Posterior vena cava (tissue), 2 donors: ENCODE measurements at places on chromosomes 3 and 15. TPM values are rescaled to one million over a fixed set of nuclear protein-coding genes. Genes with fewer than 3 reads are reported as not detected.

CRYGS gene
- 1.9 TPM for total RNA-seq

CLEC3B gene
- total RNA-seq = 50.0 TPM

BFSP2 gene
- not detected for total RNA-seq

PIERCE2 gene
- 1.8 TPM for total RNA-seq

AQP9 gene
- total RNA-seq = 4.0 TPM

RBM5 gene
- 108 TPM for total RNA-seq

B3GALNT1 gene
- total RNA-seq = 12.7 TPM

COLQ gene
- 2.8 TPM for total RNA-seq

RBP2 gene
- not detected for total RNA-seq

TRIM71 gene
- not detected for total RNA-seq

DNA sequence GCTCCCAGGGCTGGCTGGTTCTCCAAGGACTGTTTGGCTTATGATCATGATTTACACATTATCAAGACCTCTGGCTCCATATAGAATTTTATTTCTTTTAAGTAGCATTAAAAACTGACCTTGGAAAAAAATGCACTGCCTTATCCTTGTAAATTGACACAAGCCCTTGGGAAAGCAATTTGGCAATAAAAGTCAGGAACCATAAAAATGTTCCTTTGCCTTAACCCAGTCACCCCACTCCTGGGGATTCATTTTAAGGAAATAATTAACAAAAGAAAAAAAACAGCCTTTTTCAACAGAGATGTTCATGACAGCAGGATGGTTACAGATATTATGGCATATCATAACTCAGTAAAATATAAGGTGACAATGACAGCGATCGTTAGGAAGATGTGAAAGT lies 51.6 kb upstream of the NR2E3 start:
- no peak for DNase-seq

DNA sequence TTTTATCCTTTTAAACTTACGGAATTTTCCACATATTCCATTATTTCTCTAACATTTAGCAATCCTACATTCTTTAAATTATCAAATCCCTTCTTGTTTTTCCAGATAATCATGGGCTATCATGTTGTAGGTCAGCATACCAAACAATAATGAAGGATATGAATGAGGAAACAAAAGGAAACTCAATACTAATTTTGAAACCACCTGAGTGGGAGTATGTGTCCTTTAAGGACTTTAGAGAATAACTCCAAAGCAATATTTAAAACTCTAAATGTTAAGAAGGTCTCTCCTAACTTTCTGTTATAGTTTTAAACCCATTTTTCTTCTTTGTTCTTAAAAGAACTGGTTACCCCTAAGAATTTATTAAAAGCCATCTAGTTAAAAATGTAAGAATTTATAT lies 43.0 kb downstream of the TP53BP1 start:
- no peak for DNase-seq

DNA sequence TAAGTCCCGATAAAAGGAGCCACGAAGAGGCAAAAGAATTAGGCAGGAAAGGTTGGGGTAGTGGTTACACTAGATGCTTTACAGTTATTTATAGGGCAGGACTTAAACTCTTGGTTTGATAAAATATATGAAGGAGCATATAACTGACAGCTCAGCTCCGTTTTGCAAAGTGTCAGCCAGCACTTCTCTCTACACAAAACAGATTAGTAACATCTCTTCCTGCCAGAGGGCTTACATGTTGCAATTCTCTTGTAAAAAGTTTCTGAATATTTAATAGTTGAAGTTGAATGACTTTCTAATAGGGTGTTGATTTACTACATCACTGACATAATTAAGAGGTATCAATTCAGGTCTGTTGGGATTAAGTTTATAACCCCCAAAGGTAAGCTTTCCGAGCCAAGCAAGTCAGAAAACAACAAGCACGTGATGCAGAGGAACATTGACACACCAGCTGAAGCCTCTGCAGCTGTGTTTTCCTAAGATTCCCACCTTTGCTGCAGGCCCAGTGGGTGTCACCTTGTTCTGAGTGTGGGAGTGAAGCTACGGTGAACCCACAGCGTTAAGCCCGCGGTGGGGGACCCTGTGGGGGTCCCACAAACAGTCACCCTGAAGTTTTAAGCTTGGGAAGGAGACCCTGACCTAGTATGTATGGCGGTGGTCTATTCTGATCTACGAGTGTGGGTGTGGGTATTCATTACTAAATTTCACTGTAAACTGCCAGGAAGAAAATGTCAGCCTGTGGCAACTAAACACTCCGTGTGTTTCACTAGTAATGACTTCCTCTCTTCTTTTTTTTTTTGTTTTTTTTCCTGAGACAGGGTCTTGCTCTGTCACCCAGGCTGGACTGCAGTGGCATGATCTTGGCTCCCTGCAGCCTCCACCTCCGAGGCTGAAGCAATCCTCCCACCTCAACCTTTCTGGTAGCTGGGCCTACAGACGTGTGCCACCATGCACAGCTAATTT lies 22.0 kb upstream of the ATP13A3 start:
- DNase-seq = no peak

DNA sequence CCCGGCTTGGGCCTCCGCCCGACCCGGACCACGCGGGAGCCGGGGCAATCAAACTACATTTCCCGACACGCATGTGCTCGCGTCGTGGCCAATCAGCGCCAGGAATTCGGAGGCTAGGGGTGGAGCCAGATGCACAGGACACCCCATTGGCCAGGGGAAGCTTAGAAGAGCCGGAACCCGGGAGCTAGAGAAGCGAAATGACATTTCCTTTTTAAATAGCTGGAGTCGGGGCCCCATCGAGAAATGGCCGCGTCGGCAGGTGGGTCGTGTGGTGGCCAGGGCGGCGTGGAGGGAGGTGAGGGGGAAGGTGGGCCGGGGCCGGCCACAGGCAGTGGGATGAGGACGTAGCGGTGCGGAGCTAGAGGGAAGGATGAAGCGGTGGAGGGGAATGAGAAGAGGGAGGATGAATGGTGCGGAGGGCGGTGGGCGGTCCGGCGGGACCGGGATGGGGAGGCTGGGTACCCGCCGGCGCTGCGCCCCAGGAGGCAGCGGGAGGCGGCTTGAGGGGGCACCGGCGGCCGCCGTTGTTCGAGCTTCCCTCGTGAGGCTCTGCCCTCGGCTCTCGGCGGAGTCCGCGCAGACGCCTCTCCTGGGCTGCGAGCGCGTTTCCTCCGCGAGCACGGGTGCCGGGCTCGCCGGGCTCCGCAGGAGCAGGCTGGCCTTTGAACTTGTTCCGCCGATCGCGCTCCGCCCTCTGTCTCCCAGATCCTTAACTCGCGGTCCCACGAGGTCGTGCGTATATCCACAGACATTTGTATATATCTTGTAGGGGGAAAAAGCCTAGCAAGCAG lies at the start of gene KBTBD8:
KBTBD8 (plus strand) TSS at position 195 of the 791 bp plus-strand sequence; CDS start at position 244, 49 bp downstream.
- peak; percentile 99 for DNase-seq

DNA sequence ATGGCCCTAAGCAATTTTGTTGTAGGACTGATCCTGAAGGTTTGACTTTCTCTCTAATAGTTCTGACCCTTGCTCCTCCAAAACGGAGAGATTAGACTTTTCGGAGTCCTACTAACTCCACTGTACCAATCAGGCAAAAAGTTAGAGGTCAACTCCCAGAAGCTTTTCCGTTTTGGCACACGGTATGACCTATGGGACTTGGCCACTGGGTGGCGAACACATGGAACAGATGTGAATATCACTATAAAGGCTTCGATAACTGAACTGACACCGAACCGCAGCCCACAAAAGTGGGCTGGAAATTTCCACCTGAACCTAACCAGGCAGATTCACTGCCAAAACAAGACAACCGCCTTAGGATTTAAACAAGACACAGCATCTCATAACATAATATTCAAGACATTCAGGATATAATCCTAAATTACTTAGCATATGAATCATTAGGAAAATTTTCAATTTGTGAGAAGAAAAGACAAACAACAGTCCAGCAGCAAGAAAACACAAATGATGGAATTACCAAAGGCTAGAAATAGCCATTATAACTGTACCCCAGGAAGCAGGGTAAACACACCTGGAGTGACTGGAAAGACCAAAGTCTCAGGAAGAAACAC lies 12.2 kb upstream of the TM2D3 start:
- no peak for DNase-seq

DNA sequence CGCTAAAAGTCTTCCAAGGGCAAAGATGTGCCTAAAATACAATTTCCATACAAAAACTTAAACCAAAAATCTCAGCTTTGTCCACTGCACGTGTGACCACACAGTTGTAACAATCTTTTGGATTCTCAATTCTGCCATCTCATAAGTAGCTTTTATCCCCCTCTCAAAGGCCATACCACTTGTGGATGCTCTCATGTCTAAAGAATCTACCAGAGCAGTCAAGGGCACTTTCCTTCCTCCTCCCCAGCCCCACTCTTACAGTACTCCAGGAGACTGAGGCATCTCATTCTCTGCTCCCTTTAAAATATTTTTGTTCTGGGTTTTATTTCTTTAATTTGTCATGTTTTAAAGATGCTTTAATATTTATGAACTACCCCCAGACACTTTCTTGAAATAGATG lies 102.3 kb upstream of the PFN2 start:
- DNase-seq = no peak

GRCh38 chr15:54803134-54803808 lies 393.5 kb downstream of the RSL24D1 start:
- no peak for DNase-seq

- no peak for DNase-seq
Measured at GRCh38 chr3:194042927-194043326, 93.0 kb upstream of the HES1 start.

GRCh38 chr15:101213147-101213546 lies 38.7 kb downstream of the CHSY1 start:
- DNase-seq = no peak

- no peak for DNase-seq
Measured at GRCh38 chr3:114112696-114113095, 56.2 kb downstream of the QTRT2 start.

GRCh38 chr15:72809329-72809728 lies 25.8 kb upstream of the ADPGK start:
- no peak for DNase-seq

GRCh38 chr3:463252-464192 lies 267.0 kb downstream of the CHL1 start:
- no peak for DNase-seq

DNA sequence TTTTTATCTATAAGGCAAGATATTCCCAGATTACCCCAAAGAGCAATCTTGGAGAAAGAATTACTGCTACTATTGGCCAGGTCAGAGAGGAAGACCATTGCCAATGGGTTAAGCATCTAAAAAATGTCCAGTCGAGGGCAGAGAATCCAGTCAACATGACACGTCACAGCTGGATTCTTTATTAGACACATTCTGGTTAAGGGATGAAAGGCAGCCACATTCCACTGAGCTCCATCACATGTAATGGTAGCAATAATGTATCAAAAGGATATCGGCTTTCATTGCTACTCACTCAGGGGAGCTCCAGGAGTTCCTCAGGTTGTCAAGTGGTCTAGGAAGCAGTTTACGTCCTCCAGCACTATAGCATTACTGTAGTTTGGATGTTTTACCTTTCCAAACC lies 421.1 kb downstream of the PLOD2 start:
- no peak for DNase-seq

DNA sequence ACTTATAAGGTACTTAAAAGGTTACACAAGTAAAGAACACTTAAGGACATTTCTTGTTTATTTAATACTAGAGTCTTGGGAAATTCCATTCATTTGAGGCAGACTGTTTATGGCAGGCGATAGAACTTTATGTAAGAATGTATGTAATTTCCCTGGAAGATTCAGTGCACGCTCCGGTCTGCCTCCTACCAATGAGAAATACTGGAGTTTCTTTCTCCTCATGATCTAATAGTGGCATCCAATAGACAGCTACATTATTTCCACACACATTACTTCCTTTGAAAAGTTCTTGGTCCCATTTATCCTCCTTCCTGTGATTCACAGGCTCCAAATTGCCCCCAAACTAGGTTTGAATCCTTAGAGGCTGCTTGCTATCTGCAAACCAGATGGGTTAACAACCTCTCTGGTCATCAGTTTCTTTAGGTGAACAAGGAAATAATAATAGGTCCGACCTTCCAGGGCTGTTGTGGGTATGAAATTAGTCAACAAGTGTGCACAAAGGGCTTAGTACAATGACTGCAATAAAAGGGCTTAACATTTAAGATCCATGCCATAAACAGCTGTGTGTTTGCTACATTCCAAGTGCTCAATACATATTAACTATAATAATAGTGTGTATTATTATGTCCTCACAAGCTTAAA lies 30.7 kb downstream of the EIF4E3 start:
- DNase-seq = no peak

GRCh38 chr3:46281551-46281950 lies 39.3 kb downstream of the CCR3 start:
- no peak for DNase-seq

DNA sequence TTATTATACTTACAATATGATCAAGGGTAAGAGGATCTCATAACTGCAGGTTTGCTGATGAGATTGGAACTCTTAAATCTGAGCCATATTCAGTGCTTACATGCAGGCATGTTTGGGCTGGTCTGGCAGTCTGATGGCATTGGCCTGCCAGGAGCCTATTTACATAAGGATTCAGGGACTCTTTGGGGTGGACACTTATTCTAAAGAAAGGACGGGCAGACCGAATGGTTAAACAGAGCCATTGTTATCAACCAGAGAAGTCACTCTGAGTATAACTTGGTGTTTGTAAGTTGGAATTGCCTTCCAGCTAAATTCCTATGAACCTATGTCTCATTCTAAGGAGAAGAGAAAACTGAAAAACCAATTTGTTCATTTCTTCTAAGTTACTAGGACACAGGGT lies 932.8 kb downstream of the IGSF11 start:
- no peak for DNase-seq

DNA sequence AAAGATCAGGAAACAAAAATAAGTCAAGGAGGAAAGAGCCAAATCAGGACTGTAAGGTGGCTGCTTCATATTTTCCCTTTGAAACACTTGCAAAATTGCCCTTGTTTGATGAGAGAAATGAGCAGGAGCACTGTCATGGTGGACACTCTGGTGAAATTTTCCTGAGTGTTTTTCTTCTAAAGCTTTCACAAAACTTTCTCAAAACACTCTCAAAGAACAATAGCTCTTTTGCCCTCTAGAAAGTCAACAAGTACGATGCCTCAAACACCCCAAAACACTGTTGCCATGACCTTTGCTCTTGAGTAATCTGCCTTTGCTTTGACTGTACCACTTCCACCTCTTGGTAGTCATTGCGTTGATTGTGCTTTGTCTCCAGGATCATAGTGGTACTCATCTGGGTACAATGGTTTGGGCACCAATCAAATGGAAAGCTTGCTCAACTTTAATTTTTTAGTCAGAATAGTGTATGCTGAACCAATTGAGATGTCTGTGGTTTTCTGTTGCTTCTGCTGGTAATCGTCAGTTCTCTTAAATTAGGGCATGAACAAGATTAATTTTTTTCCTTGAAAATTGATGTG lies 13.2 kb upstream of the MITF start:
- DNase-seq = no peak

DNA sequence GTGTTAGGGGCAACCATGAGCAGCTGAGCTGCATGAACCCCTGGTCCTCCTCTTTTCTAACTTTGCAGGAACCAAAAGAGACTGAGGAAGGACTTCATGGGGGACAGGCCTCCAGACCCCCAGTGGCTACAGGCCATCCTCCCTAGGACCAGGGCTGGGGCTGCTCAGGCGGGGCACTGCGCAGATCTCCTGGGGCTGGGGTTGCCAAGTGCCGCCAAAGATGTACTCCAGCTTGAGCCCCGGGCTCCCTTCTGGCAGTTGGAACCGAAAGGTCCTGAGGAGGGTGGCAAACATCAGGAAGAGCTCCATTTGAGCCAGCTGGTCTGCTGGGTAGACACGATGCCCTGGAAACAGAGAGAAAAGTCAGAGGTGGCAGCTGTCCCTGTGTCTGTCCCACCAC lies 11.1 kb upstream of the PARL start:
- DNase-seq = no peak

- DNase-seq = no peak
Measured at GRCh38 chr3:158407844-158408517, 163.0 kb upstream of the MLF1 start.
